ENCODE measurements at places on chromosomes 2 and 18. TPM values are rescaled to one million over a fixed set of nuclear protein-coding genes. Genes with fewer than 3 reads are reported as not detected.

The GNLY gene
- total RNA-seq = 3.2 TPM

The IL1R1 gene
- 6.7 TPM for total RNA-seq

- no peaks in the 10 kb centered on the region for H3K4me1 ChIP-seq
- H3K27me3 ChIP-seq = no peaks in the 10 kb centered on the region
- H3K27ac ChIP-seq = no peak overlapping the region
- H3K4me3 ChIP-seq = no peak overlapping the region
- peaks cover 6% of the 10 kb centered on the region for H3K36me3 ChIP-seq
- no peak for DNase-seq
Observed at GRCh38 chr2:175057078-175057685, 52.0 kb upstream of the CHN1 start.

DNA sequence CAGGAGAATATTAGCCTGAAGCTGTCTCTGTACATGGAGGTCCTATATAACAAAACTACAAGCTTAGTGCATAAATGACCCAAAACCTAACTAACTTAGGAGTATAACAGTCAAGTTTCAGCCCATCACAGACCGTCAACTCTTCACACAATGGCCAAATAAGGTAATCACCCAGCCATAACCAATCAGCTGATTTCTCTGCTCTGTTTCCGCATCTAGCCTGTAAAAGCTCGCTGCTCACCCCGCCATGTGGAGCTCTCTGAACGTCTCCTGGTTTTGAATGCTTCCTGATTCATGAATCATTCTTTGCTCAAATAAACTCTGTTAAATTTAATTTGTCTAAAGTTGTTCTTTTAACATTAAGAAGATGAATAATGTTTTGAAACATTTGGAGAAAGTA lies 593.6 kb downstream of the TMX3 start:
- no peak overlapping the region for H3K27ac ChIP-seq
- no peaks in the 10 kb centered on the region for H3K36me3 ChIP-seq
- no peak overlapping the region for H3K4me3 ChIP-seq
- DNase-seq = no peak
- H3K27me3 ChIP-seq = no peaks in the 10 kb centered on the region

DNA sequence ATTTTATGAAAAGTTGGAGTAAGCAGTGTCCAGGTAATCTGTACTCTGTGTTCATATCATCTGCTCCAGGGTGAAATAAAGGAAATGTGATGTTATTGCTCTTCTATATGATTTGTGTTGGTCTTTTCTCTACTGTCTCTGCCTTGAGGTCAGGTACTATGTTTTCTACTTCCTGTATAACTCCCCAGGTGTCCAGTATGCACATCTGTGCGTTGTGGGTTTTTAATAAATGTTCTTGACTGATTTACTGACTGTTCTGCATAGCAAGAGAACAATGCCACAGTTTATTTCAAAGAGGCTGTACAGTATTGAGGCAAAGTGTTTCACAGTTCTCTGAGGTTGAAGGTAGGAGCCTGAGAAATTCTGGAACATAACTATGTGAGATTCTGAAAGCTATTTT lies 89.7 kb downstream of the BABAM2 start:
- DNase-seq = no peak
- no peaks in the 10 kb centered on the region for H3K27me3 ChIP-seq
- H3K27ac ChIP-seq = no peak overlapping the region
- no peak overlapping the region for H3K4me3 ChIP-seq

The ABCB11 gene
- not detected for total RNA-seq

The ACMSD gene
- total RNA-seq = not detected
